ENCODE measurements at places on chromosomes 2 and 18.

DNA sequence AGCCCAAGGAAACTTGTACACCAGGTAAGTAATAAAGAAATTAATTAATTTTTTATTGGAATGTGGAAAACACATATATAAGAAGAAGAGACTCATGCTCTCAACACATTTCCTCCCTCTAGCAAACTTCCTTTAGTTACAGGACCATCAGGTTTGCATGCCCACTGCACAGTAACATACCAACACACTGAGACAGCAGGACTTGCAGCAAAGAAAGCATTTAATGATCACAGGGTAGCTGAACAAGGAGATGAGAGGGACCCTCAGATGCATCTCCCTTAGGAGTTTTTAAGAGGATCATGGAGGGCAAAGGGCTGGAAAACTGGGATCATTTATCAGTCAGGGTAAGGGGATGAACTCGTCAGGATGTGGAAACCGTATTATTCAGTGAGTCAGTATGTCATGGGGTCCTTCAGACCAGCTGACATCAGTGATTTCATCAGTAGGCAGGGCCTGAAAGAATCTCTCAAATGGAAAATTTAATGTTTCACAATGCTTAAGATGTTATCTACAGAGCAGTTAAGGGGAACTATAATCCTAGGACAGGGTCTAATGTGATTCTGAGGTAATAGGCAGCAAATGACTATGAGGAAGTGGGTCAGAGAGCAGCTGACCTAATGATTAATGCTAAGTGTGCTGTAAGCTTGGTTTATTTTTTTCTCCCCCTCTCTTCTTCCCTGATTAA, 193.8 kb upstream of the RND3 start:
- DNase-seq, result no peak

- no peak for DNase-seq
Measured at GRCh38 chr2:55761526-55761925, 67.9 kb upstream of the PNPT1 start.

DNA sequence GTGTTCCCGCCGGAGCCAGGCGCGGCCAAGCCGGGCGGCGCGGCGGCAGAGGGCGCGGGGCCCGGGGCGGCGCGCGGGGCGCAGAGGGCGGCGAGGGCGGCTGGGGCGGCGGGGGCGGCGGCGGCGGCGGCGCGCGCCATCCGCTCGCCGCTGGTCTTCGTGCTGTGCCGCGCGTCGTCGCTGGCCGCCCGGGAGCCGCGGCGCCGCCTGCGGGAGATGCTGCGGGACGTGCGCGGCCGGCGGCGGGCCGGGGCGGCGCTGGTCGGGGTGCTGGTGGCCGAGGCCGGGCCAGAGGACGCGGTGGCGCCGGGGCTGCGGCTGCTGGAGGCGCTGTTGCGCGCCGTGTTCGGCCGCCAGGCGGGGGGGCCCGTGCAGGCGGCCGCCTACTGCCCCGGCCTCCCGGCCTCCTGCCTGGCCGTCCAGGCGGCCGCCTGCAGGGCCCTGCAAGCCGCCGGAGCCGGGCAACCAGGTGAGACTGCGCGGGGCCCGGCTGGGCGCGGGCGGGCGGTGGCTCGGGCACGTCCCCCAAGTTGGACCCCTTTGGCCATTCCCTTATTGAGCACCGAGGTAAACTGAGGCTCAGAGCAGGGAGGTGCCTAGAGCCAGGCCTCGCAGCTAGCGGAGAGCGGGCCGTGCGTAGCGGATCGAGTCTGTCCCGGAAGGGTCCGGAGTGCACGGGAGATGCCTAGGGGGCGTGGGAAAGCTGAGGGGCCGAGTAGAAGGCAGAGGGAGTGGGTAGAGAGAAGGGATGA, 584 bp downstream of the C2orf72 start:
- no peak for DNase-seq

- DNase-seq, result no peak
Measured at GRCh38 chr2:195838002-195838401, 181.0 kb downstream of the SLC39A10 start.

- no peak for DNase-seq
Measured at GRCh38 chr2:179524809-179525339, 260.2 kb upstream of the SESTD1 start.

- no peak for DNase-seq
Measured at GRCh38 chr18:22387787-22388186, 29.9 kb downstream of the CTAGE1 start.

- DNase-seq, result no peak
Measured at GRCh38 chr2:217803653-217803960, 199.2 kb downstream of the TNS1 start.

- DNase-seq, result no peak
Measured at GRCh38 chr18:39318462-39318861, 1752.9 kb upstream of the CELF4 start.

DNA sequence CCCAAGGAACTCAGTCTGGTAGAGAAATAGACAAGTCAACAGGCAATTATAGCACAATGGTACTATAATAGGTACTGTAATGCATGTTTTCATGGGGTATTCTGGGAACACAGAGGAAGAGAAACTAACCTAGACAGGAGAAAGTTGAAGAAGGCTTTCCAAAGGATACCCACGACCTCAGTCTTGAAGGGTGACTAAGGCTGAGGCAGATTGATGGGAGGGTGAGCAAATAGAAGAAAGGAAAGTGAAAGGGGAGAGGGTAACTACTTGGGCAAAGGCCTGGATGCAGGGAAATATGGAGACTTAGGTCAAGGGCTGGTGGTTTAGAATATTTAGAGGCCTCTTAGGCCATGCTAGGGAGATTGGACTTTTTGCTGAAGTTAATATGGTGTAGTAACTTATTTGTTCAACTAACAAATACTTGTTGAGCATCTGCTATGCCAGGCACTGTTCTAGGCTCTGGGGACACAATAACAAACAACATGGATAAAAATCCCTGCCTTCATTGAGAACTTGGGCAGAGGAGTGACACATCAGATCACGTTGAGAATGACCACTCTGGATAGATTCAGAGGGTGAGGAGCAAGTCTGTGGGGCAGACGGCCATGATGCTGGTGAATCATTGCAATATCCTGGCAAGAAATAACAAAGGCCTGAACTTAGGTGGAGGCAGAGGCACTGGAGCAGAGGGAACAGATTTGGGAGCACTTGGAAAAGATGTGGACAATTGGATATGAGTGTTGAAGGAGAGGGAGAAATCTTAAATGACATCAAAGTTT, 56.4 kb downstream of the PLB1 start:
- DNase-seq, result no peak

DNA sequence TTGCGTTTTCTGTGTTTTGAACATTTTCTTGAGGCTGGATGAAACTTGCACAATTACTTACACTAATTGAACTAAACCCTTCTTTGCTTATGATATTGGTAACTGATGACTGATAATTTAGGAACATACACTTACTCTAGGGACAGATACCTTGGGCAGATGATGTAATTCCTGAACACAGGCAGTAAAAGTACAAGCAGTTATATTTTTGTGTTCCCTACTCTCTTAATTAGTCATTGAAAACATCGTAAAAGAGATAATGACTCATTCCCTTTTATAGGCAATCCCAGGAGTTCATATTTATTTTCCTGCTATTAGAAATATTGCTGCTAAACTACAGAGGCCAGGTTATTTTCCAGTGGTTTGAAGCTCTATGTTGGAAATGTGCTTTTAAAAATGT, 46.4 kb downstream of the CCDC85A start:
- DNase-seq, result no peak

GRCh38 chr18:3604235-3604497, 154.2 kb downstream of the TGIF1 start:
- DNase-seq, result no peak

DNA sequence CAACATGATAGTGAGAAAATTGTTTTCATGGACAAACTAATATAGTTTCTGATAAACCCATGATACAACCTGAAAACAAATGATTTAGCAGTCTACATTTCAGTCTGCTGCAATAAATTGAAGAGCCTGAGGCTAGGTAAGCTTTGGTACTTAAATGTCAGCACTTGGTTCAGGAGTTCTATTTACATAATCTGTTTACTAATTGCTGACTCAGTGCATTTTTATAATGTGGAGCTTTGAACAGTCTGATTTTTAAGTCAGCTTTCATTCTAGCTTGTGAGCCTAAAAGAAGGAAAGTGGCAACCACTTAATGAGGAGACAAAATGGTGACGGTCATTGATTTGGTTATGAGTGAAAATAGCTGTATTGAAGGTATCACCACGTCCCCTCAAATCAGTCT, 488.6 kb downstream of the CPS1 start:
- DNase-seq, result no peak

DNA sequence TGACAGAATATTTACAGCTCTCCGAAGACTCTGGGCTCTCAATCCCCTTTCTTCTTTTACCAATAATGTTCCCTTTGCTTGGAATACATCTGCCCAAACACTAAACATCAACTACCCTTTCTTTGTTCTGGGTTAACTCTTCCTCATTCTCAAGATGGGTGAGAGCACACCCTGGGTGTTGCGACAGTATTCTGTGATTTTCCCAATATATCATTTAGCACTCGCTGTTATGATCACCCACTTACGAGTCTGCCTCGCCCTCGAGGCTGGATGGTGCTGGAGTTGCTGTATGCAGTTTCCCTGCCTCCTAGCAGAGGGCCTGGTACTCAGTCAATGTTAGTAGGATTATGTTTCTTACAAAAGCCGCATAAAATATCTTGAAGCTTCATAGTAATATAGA, 93.2 kb downstream of the SOCS6 start:
- DNase-seq, result no peak

DNA sequence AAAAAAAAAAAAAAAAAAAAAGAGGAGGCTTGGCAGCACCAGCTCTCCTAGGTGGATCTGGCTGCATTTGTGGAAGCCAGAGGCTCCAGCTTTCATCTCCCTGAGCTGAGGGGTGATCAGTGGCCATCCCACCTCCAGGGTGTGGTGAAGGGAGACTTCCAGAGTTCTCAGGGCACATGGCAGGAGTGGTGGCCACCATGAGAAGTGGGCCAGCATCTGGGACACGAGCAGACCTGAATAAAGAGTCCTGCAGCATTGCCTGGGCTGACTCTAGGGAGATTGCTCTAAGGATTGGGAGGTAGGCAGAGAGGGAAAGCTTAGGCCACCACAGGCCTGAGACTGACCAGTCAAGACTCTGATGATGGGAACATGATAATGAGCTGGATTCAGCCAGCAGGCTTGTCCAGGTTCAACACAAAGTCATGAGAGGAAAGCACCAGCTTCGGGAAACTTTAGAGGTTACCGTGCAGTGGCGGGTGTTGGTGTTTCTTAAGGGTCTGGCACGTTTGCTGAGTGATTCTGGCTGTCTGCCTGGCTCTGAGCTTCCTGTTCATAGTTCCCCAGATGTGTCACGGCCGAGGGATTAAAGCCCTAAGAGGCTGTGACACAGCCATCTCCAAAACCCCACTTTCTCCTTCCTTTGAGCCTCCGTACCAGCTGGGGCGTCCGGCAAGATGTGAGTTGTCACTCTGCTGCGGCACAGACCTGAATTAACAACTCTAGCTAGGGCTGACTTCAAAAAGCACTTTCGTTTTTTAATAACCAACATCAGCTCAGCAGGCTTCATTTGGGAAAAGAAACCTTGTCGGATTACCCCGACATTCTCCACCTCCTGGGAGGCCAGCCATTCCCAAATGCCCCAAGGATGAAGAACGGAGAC, 38.3 kb upstream of the IL1R1 start:
- DNase-seq, result no peak

DNA sequence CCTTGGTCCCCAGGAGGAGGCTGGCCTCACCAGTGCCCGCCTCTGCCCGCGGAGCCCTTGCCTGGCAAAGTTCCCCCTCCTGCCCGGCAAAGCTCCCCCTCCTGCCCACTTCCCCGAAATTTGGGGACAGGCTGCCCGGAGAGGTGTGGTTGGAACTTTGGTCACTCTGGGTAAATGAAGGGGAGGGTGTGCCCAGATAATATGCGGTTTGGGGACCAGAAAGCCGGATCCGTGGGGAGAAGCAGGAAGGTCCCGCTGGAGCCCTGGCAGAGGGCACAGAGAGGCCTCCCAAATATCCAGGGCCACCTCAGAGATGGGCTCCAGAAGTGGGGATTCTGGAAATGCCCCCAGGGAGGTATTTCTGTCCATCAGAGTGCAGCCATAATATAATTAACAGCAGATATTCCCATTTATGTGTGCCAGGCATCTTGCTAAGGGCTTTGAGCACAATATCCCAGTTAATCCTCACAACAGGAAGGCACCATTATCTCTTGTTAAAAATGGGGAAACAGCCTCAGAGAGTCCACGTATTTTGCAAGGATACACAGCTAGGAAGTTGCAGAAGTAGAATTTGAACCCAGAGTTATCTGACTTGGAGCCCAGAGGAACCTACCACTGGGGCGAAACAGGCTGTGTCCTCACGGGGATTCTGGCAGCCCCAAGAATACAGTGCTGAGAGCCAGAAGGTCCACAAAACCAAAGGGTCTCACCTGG, 914 bp downstream of the STEAP3 start:
- no peak for DNase-seq

DNA sequence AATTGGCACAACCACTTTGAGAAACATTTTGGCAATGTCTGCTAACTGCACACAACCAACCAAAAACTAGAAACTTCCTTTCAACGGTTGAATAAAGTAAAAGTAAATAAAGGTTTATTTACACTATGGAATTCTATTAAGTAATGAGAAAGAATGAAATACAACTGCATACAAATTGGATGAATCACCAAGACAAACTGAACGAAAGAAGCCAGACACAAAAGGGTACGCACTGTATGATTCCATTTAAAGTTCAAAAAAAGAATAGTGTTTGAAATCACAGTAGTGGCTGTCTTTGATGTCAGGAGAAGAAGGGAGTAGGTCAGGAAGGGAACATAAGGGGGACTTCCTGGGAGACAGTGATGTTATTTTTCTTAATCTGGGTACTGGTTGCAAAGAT, 46.5 kb upstream of the SULT1C3 start:
- no peak for DNase-seq

DNA sequence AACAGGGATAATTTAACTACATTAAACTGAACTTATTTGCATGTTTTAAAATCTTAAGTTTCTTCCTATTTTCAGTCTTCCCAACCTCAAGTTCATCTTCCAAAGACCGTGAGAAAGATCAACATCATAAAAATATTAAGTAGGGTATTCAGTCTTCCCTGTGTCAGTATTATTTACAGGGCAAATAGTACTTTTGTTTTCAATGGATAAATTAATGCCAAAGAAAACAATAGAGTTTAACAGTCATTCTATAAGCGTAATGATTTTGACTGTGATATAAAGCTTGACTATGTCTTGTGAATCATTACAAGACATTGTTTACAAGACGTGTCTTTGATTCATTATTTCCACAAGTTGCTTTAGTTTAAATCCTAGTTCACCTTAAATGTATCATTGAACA, 48.0 kb upstream of the NRXN1 start:
- no peak for DNase-seq

GRCh38 chr2:218155953-218156479, 10.7 kb downstream of the CXCR1 start:
- no peak for DNase-seq

DNA sequence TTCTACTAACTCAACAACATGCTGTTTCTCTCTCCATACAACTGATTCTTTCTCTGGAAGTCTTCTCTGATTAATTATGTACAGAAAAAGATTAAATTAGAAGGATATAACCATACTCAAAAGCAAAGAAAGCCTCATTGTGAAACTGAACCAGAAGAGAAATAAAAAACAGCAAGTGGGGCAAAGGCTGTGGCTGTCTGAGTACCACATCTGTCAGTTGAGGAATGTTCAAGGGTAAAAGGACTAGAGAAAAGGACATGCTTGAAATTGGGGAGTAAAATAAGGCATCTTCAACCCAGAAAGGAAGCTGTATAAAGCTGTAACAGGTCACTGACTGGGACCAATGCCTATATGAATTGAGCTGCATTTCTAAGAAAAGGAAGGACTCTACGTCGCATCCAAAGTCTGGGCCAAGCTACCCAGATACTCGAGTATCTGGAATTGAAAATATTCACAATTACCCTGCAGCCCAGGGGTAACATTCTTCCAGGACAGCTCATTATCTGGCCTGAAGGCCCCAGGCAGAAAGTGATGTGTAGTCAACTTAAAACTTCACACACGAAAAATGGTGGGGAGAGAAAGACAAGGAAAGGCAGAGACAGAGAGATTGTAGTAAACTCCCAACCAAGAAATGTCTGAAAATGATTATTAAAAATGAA, 356.0 kb upstream of the GALNT5 start:
- no peak for DNase-seq
